Astrocyte (in vitro differentiated cells and primary cell): ENCODE measurements at places on chromosomes 2 and 18. TPM values are rescaled to one million over a fixed set of nuclear protein-coding genes. Genes with fewer than 3 reads are reported as not detected.

Gene CTAGE1
- total RNA-seq = 0.12 and 0.30 TPM in 2 replicates

- no peak for DNase-seq
Observed at GRCh38 chr2:43026426-43027096, 199.8 kb downstream of the ZFP36L2 start.

GRCh38 chr2:23327416-23327815, 57.6 kb upstream of the KLHL29 start:
- no peak for DNase-seq

GRCh38 chr18:76847916-76848315, 25.6 kb downstream of the ZNF236 start:
- DNase-seq = no peak
